Naive B cell (primary cell): ENCODE measurements at places on chromosomes 12 and 14. TPM values are rescaled to one million over a fixed set of nuclear protein-coding genes. Genes with fewer than 3 reads are reported as not detected.
A peak's percentile ranks its signal among the peaks of the same experiment; 100 is the strongest.

AMN gene
- polyA plus RNA-seq = 1.8 TPM

FOXN4 gene
- not detected for polyA plus RNA-seq

- H3K27ac ChIP-seq = no peak overlapping the region
- H3K36me3 ChIP-seq = no peaks in the 10 kb centered on the region
- no peak overlapping the region for H3K4me3 ChIP-seq
- no peak for DNase-seq
- H3K4me1 ChIP-seq = no peaks in the 10 kb centered on the region
- H3K27me3 ChIP-seq = peaks cover 16% of the 10 kb centered on the region
Observed at GRCh38 chr14:103065861-103066260, 8.5 kb upstream of the CDC42BPB start.

GRCh38 chr14:82872494-82872893 lies 1338.8 kb upstream of the SEL1L start:
- no peaks in the 10 kb centered on the region for H3K4me1 ChIP-seq
- no peak overlapping the region for H3K27ac ChIP-seq
- DNase-seq = no peak

GRCh38 chr12:94147991-94148738 lies at the start of gene PLXNC1:
PLXNC1 (plus strand) TSS chr12:94148577; CDS start chr12:94148972, 395 bp downstream.
- peak within 1 kb of the TSS; percentile 90 for H3K4me3 ChIP-seq
- DNase-seq = peak; percentile 54
- peaks cover 45% of the 10 kb centered on the region for H3K4me1 ChIP-seq

DNA sequence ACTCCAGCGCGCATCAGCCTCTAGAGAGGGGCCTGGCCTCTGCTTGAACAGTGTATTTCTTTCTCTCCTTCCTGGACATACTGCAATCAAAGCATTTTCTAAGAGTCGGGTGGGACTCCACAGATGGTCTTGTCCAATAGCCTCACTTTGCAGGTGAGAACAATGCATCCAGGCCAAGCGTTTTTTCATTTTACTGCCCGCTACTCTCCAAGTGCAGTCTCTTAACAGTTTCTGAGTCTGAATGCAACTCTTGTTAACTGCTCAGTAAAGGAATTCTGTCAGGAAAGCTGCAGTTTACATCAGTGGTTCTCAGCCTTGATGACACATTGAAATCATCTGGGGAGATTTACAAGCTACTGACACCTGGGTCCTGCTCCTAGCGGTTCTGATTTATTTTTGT lies 57.0 kb downstream of the IRF2BPL start:
- no peaks in the 10 kb centered on the region for H3K27me3 ChIP-seq
- peaks cover 20% of the 10 kb centered on the region for H3K4me1 ChIP-seq
- H3K36me3 ChIP-seq = no peaks in the 10 kb centered on the region
- no peak overlapping the region for H3K27ac ChIP-seq

- no peak for DNase-seq
- no peak overlapping the region for H3K4me3 ChIP-seq
- no peak overlapping the region for H3K27ac ChIP-seq
- peaks cover 5% of the 10 kb centered on the region for H3K36me3 ChIP-seq
- peaks cover 54% of the 10 kb centered on the region for H3K27me3 ChIP-seq
Observed at GRCh38 chr12:9977916-9978315, 6.7 kb downstream of the CLEC12A start.

DNA sequence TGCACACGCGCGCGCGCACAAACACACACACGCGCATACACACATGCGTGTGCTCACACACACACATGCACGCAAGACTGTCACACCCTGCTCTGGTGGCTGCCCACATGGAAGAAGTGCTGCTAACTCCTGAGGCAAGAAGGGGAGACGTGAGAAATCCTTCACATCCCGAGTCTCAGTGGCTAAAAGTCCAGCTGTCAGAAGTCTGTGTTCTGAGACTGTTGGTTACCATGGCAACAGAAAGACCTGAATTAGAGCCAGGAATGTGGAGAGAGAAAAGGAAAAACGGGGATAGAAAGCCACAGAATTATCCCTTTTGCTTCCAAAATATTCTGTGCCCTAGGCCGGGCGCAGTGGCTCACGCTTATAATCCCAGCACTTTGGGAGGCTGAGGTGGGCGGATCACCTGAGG lies 71.2 kb downstream of the PPFIBP1 start:
- no peak overlapping the region for H3K4me3 ChIP-seq
- H3K36me3 ChIP-seq = peaks cover 15% of the 10 kb centered on the region
- peaks cover 10% of the 10 kb centered on the region for H3K4me1 ChIP-seq
- DNase-seq = no peak

- DNase-seq = no peak
- H3K27me3 ChIP-seq = peaks cover 75% of the 10 kb centered on the region
- H3K27ac ChIP-seq = no peak overlapping the region
- no peak overlapping the region for H3K4me3 ChIP-seq
Observed at GRCh38 chr14:76324133-76324532, 51.8 kb upstream of the ESRRB start.
